ENCODE measurements at places on chromosomes 2 and 18. TPM values are rescaled to one million over a fixed set of nuclear protein-coding genes. Genes with fewer than 3 reads are reported as not detected.
A peak's percentile ranks its signal among the peaks of the same experiment; 100 is the strongest.

DNA sequence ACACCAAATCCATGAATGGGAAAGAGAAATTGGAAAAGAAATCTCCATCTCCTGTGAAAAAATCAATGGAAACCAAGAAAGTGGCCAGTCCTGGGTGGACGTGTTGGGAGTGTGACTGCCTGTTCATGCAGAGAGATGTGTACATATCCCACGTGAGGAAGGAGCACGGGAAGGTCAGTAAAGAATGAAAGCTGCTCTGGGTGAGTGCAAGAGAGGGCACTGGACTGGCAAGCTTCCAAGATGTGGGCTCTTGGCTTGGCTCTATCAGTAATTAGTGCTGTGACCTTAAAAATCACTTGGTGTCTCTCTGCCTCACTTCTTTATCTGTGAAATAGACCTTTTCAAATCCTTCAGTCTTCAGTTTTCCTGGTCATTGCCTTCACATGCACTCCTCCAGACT is 89.0 kb downstream of the ZNF532 start:
- H3K27ac ChIP-seq, result peak overlapping the region; percentile 10
- H3K27me3 ChIP-seq, result no peaks in the 10 kb centered on the region
- DNase-seq, result no peak
- H3K36me3 ChIP-seq, result no peaks in the 10 kb centered on the region

UGT1A8 gene
- not detected for total RNA-seq

MRPL53 gene
- 19.8 TPM for total RNA-seq

DNA sequence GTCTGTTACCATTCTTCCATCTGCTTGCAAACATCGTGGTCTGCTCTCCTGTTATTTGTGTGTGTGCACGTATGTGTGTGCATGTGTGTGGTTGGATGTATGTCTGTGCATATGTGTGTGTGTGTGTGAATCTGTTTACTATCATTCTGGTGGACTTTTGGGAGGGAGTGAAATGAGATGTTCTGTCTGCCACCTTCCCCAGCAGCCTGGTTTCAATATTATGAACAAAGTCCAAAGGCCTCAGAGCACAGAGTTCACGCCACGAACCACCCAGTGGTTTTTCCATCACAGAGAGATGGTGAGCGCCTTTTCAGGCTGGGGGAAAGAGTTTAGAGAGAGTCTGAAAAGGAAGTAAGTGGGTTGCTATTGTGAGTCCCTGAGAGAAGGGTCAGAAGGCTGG is 67.1 kb upstream of the YWHAQ start:
- H3K27ac ChIP-seq, result no peak overlapping the region
- H3K36me3 ChIP-seq, result no peaks in the 10 kb centered on the region
- H3K4me1 ChIP-seq, result no peaks in the 10 kb centered on the region
- no peak for DNase-seq
- no peaks in the 10 kb centered on the region for H3K27me3 ChIP-seq

DNA sequence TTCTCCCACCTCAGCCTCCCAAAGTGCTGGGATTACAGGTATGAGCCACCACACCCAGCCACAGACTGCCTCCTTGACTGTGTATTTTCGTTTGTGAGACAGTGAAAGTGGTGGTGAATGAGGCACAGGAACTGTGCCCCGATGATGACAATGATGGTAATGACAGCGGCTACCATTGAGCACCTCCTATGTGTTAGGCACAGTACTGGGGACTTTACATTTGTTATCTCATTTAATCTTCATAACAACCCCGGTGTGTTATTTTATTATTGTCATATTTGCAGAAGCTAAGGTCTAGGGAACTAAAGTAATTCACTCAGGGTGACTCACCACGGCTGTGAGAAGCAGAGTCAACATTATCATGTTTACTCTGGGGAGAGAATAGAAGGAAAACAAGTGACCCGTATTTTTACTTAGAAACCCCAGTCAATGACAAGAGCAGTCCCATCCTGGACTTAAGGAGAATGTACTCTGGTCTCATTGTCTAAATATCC is 77.6 kb upstream of the ALPP start:
- H3K4me3 ChIP-seq, result no peak overlapping the region
- no peak overlapping the region for H3K27ac ChIP-seq
- DNase-seq, result no peak
- no peaks in the 10 kb centered on the region for H3K27me3 ChIP-seq
- H3K36me3 ChIP-seq, result no peaks in the 10 kb centered on the region

DNA sequence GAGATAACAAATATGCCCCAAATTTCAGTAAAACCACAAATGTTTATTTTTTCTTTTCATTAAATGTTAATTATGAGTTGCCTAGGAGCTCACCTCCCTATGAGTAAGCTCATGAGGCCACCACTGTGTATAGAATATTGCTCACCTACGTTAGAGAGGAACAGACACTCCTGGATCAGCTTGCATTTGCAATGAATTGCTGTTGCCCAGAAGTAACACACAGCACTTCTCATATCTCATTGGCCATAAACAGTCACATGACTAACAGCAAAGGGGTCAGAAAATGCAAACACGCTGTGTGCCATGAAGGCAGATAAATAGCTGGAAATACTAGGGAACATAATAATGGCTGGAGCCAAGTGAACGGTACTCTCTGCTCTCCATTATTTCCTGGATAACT is 89.0 kb upstream of the GALNT5 start:
- DNase-seq, result no peak
- no peak overlapping the region for H3K27ac ChIP-seq
- no peaks in the 10 kb centered on the region for H3K36me3 ChIP-seq
- no peak overlapping the region for H3K4me3 ChIP-seq
- peaks cover 7% of the 10 kb centered on the region for H3K4me1 ChIP-seq

GRCh38 chr2:101520246-101520645 is 45.3 kb upstream of the RFX8 start:
- no peaks in the 10 kb centered on the region for H3K27me3 ChIP-seq
- H3K27ac ChIP-seq, result no peak overlapping the region
- no peak overlapping the region for H3K4me3 ChIP-seq
- no peaks in the 10 kb centered on the region for H3K36me3 ChIP-seq
- DNase-seq, result no peak
